ENCODE measurements at places on chromosomes 1 and 21.

GRCh38 chr1:204407295-204407971 is 4.2 kb downstream of the PPP1R15B start:
- DNase-seq, result no peak

- no peak for DNase-seq
These were observed 5.8 kb upstream of the EPS8L3 start for GRCh38 chr1:109769330-109770078.

GRCh38 chr1:121538943-121539575 is 354.3 kb downstream of the SRGAP2C start:
- no peak for DNase-seq

DNA sequence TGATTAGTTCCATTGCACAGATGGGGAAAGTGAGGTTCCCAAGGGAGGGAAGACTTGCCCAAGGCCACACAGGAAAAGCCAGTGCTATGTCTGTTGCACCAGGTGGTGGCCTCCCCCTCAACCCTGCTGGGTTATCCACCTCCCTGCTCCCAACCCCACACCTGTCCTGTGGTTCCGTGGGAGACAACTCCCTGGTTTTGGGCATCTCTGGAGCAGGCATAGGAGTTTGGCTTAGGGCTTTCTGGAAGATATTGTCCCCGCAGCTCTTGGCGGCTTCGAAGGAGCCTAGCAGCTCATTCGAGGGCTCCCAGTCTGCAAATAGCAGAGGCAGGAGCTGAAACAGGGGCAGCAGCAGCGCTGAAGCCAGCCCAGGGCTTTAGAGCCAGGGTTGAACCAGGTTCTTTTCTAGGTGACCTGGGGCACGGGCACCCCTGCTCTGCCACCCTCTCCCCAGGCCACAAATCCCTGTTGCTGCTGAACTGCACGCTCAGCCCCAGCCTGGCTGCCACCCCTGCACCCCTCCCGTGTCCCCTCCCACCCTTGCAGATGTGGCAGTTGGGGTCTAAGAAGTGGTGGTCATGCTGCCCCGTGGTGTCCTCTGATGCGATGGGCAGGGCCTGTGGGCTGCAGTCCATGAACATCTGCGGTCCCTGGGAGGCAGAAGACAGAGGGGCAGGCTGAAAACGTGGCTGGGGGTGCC is 22.1 kb downstream of the SPOCD1 start:
- no peak for DNase-seq

GRCh38 chr1:31669433-31669785 is 24.7 kb upstream of the PEF1 start:
- no peak for DNase-seq

DNA sequence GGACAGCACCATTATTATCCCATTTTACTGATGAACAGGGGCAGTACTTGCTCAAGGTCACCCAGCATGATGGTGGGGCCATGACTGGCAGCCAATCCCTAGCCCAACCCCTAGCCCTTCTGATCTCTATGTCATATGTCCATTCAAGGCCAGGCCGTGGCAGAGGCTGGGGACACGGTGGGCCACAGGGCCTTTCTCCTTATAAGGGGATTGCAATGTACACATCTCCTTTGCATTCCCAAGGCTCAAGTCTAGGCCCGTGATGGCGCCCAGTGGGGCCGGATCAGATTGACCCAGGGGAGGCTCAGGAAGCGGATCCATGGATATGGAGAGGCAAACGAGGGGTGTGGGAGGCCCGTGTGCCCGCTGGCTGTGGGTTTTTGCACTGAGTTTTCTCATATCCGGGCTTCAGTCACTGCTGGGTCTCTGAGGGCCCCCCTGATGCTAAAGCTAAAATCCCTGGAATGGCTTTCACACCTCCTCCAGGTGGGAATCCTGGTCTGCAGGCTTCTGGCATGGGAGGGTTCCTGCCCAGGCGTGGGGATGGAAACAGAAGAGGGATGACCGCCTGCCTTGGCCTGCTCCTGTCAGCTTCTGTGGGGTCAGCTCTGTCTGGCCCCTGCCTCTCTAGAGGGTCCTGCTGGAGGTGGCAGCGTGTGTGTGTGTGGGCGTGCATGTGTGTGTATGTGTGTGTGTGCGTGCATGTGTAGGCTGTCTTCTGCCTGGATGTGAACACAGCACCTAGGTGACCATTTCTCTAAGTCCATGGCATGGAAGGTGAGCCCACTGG is 2.1 kb downstream of the MYOM3 start:
- DNase-seq, result no peak

DNA sequence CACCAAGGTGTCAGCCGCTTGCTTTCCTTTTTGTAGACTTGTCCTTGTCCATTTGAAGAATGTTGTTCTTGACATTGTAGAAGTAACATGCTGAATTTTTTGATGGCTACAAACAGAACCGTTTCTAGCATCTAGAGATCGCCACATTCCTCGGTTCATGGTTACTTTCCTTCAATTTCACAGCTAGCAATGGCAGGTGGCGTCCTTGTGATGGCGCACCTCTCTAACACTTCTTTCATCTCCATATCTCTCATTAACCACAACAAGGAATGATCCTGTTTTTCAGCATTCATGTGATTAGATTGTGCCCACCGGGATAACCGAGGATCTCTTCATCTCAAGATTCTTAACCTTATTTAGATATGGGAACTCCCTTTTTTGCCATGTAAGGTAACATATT is 2129.8 kb downstream of the NCAM2 start:
- no peak for DNase-seq

GRCh38 chr1:26839339-26839722 is 12.8 kb downstream of the ZDHHC18 start:
- no peak for DNase-seq

GRCh38 chr1:162590101-162590500 is 28.6 kb downstream of the UAP1 start:
- DNase-seq, result no peak

DNA sequence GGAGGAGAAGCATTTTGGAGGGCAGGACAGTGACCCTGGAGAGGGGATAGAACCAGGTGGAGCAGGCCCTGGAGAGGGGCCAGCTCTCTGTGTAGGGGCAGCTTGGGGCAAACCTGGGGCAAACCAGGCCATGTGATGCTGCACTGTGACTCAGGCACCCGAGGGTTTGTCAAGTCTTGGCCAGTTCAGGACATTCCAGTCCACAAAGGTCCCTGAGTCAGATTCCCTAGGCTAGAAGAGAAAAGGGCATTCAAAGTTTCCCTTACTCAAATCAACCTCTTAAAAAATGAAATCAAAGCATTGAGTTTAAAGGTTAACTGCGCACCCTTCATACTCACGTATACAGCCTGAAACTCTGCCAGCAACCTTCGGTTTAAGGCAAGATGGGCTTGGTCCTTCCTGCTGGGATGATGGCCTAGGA is 25.2 kb upstream of the PLA2G2C start:
- DNase-seq, result no peak

DNA sequence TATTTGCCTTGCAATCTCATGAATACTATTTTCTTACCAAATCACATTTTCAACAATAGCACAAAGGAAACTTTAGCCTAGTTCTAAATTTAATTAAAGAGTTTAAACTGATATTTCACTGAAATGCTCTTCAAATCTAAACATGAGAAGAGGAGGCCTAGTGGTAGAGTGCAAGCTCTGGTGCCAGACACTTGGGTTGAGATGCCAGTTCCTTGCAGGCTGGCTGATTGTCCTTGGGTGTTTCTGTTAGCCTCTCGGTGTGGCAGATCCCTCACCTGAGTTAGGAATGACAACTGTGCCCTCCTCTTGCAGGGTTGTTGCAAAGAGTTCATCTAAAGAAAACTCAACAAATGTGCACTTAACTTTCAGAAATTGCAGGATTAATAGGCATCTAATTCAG is 12.5 kb downstream of the ZBTB21 start:
- no peak for DNase-seq

DNA sequence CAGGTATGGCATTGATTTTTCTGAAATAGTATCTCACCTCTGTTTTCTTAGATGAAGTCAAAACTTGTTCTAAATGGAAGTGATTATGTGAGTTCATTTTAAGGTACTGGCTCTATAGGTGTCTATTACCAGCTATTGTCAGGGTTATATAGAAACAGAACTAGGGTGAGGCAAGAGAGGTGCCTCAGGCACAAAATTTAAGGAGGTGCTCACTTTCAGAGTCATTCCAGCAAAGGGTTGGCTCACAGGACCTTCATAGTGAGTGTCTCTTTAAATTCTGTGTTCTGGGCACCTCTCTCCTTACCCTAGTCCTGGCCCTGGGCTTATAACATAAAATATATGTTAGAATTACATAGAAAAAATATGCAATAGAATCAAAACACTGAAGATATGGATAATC is 49.3 kb downstream of the KIAA0319L start:
- no peak for DNase-seq

GRCh38 chr1:93669369-93669768 is 12.3 kb downstream of the BCAR3 start:
- no peak for DNase-seq

GRCh38 chr1:156848461-156849150 is 10.3 kb downstream of the INSRR start:
- no peak for DNase-seq

- DNase-seq, result no peak
These were observed 27.2 kb downstream of the RCC2 start for GRCh38 chr1:17412093-17412870.

GRCh38 chr1:21299780-21300395 is 9.6 kb upstream of the ECE1 start:
- no peak for DNase-seq

GRCh38 chr1:205583461-205584130 is 48.2 kb downstream of the ELK4 start:
- DNase-seq, result no peak

GRCh38 chr1:213330281-213330680 is 279.2 kb downstream of the RPS6KC1 start:
- DNase-seq, result no peak

- DNase-seq, result no peak
These were observed 33.3 kb upstream of the ERG start for GRCh38 chr21:38531591-38531990.

GRCh38 chr1:213067352-213067751 is 16.3 kb downstream of the RPS6KC1 start:
- no peak for DNase-seq

DNA sequence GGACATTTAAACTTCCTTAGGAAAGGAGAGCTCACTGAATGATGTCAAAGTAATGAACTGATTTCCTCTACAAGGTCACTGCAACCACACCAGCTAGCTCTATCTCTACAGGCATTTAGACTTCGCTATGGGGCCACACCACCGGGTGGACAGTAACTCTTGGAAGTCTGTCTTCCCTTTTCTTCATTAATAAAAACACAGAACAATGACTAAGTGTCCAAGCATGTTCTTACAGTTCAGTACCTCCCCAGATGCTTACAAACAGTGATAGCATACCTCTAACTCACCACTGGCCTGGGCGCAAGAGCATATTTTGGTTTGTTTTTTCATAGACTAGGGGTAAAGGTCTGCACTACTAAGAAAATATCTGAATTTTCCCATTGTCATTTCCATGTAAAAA is 54.6 kb downstream of the SIM2 start:
- DNase-seq, result no peak

- peak; percentile 2 for DNase-seq
These were observed 5.7 kb downstream of the GPR88 start for GRCh38 chr1:100543640-100544039.

GRCh38 chr1:83845437-83846071 is 153.4 kb downstream of the TTLL7 start:
- no peak for DNase-seq

- no peak for DNase-seq
These were observed 47.5 kb upstream of the SLC19A1 start for GRCh38 chr21:45589686-45590245.

DNA sequence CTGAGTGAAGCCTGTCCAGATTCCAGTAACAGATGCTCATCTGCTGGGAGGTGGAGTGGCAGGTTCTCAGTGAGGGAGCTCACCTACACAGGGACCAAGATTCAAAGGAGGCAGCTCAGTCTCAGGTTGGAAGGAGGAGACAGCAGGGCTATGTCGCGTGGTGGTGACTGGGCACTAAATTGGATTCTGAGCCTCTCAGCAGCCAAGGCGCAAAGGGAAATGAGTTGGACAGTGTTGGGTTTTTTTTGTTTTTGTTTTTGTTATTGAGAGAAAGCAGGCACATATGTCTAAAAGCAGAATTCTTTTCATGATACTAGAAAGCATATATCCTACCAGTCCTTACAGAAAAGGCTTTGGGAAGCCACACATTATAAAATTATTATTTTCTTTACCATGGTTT is 26.2 kb downstream of the UMODL1 start:
- no peak for DNase-seq

- no peak for DNase-seq
These were observed at the start of gene SAMSN1 for GRCh38 chr21:14545906-14546480. Gene SAMSN1 (minus strand): TSS chr21:14546315. CDS start chr21:14546261, 54 bp downstream.

GRCh38 chr1:216420263-216420662 is 3.0 kb downstream of the USH2A start:
- DNase-seq, result no peak

GRCh38 chr1:119371815-119372214 is 3.2 kb downstream of the HAO2 start:
- no peak for DNase-seq

- no peak for DNase-seq
These were observed 28.0 kb upstream of the COA6 start for GRCh38 chr1:234345237-234345636.

DNA sequence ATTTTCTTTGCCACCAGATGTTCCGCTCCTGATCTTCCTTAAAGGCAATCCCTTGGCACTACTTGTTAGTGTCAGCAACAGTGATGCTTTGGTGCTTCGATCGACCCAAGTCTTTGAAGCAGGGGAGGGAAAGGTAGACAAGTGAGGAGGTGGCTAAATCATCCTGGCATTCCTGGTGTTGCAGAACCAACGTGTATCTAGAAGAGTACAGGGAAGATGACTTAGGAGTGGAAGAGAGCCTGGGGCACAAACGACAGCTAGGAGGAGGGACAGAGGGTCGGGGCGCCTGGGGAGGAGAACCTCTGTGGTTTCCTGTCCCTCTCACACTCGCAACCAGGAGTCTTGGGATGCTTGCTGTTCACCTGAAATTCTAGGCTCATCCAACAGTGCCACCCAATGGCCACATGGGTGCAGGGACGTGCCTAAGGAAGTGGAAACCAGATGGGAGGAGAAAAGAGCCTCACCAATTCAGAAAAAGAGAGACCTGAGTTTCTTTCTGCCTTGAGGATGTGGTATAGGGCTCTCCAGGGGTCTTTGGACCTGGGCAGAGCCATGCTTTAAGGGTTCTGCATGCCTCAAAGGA is 9.5 kb upstream of the KCNA2 start:
- no peak for DNase-seq

GRCh38 chr1:155184351-155184811 is 10.7 kb downstream of the TRIM46 start:
- DNase-seq, result no peak

DNA sequence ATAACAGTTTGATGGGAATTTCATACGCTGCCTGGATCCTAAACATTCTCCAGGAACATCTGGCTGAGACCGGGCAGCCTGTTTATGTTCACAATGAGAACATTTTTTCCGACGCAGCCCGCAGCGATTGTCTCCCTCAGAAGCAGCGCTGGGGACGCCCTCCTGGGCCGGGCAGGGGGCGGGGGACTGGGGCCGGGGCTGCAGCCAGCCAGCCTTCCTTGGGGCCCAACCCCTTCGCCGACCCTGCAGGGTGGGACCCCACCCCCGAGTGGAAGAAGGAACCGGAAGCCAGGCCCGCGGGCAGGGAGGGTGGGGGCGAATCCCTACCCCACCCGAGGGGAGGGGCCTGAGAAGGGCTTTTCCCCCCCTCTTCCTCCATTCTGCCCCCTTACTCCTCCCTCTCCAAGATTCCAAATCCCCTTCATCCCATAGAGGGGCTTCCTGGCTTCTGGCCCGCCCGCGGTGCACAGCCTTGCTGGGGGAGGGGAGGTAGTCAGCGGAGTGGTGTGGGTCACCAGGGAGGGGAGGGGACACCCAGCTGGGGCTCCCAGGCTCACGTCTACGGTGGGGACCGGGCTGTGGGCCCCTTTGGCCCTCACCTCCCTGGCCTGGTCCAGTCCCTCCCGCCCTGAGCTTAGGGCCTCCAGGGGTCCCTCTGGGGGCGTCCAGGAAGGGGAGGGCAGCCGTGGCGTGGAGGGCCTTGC is 60.6 kb downstream of the WNT9A start:
- DNase-seq, result no peak

Measured in SW 1271 (cell line).